ENCODE measurements at places on chromosomes 3 and 15. TPM values are rescaled to one million over a fixed set of nuclear protein-coding genes. Genes with fewer than 3 reads are reported as not detected.

MYNN gene
- total RNA-seq = 17.1 TPM

CCR3 gene
- total RNA-seq = not detected

RASGRF1 gene
- 0.05 TPM for total RNA-seq

ANKDD1A gene
- 4.1 TPM for total RNA-seq

BSN gene
- 0.67 TPM for total RNA-seq

TMEM266 gene
- 2.0 TPM for total RNA-seq

ACTRT3 gene
- total RNA-seq = 3.1 TPM

FETUB gene
- not detected for total RNA-seq

XRN1 gene
- total RNA-seq = 56.9 TPM

FGF12 gene
- 0.97 TPM for total RNA-seq

TRPM7 gene
- 50.4 TPM for total RNA-seq

CPB1 gene
- total RNA-seq = 11.5 TPM

CAPN3 gene
- total RNA-seq = 12.2 TPM

HYKK gene
- total RNA-seq = 5.6 TPM

VIPR1 gene
- 2.1 TPM for total RNA-seq

SLC28A1 gene
- 0.20 TPM for total RNA-seq

PGBD4 gene
- 1.5 TPM for total RNA-seq

ARPP21 gene
- 0.67 TPM for total RNA-seq

DNA sequence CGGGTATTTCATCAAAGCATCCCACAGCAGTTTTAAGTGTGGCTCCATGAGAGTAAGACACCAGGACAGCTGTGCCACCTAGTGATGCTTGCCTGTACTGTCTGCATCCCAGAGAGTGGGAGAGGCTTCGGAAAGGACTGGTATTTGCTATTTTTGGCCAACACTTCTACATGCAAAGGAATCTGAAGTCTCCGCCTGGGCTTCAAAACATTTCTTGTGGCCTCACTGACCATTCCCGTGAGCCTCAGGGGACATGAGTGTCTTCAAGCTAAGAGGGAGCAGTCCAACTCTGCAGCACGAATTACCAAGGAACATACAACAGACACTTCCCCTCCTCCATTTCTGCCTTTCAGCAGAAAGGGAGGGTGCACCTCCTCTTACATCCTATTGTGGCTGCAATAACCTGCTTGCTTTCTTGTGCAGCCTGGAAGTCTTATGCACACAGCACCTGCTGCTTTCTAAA is 177.5 kb downstream of the RORA start:
- no peak for DNase-seq

DNA sequence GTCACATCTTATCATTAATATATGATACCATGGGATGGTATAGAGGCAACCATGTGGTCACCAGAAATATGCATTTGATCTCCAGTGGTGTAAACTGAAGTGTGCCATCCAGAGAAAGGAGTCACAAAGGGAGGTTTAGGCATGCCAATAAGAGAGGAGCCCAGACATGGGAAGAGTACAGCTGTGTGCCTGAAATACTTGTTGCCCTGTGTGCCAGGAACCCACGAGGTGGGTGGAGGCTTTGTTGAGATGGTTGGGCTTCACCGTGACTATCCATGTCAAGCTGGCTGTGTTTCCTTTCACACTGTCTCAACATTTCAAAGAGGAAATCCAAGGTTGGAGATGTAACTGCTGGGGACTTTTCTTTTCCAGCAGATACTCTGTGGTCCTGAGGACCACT is 43.5 kb downstream of the CACNA2D3 start:
- DNase-seq = no peak

- DNase-seq = no peak
Measured at GRCh38 chr3:39754549-39754948, 54.9 kb upstream of the MYRIP start.

- DNase-seq = no peak
Measured at GRCh38 chr3:110454066-110454465, 617.5 kb upstream of the NECTIN3 start.

GRCh38 chr15:66287461-66288057 is 5.8 kb upstream of the DIS3L start:
- DNase-seq = no peak

DNA sequence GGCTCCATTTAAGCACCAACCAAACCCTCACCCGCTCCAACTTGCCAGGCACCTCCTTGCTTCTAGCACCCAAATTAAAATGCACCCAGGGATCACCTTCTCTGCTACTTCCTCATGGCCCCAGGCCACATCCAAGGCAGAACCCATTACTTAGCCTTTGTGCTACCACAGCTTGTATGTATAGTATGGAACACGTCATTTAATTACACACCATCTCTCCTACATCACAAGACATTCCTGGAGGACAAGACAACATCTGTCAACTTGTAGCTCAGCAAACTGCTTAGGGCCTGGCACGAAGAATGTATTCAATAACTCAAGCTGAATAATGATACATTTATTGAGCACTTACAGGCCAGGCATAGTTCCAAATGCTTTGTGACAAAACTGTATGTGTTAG is 23.3 kb downstream of the ZDHHC3 start:
- DNase-seq = no peak

- no peak for DNase-seq
Measured at GRCh38 chr3:176855901-176856486, 341.3 kb downstream of the TBL1XR1 start.

- no peak for DNase-seq
Measured at GRCh38 chr3:14277557-14277956, 98.9 kb downstream of the LSM3 start.

- no peak for DNase-seq
Measured at GRCh38 chr3:187013159-187013716, 82.9 kb downstream of the ST6GAL1 start.

- no peak for DNase-seq
Measured at GRCh38 chr15:66404532-66404931, 17.8 kb downstream of the MAP2K1 start.

DNA sequence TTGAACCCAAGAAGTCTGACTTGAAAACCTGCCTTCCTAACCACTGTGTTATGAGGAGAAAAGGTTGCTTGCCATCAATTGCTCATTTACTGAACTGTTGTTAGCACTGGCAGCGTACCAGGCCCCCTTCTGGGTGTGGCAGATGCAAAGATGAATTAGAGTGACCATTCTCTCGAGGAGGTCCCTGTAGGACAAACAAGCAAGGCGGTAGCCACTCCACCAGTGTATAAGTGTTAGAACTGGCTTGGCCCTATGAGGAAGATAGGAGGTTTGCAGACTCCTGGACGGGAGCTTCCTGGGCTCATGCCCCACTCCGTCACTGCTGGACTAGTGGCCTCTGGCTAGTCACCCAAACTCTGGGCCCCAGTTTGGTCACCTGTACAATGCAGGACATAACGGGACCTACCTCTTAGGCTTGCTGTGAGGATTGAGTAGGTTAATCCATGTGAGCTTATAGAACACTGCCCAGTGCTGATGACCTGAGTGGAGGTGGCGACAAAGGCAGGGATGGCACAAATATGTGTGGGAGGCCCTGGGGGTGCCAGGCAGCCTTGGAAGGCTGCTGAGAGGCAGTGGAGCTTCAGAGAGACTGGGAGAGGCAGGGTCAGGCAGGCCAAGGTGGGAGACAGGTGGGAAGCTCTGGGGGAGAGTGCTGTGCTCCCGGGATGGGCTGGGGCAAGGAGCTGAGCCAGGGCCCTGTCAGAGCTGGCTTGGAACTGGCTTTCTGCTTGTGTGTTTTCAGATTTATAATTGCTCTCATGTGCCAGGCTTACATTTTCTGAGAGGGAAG is 145.9 kb downstream of the DNAJB8 start:
- no peak for DNase-seq

- DNase-seq = no peak
Measured at GRCh38 chr3:120708408-120708807, 26.4 kb upstream of the HGD start.

DNA sequence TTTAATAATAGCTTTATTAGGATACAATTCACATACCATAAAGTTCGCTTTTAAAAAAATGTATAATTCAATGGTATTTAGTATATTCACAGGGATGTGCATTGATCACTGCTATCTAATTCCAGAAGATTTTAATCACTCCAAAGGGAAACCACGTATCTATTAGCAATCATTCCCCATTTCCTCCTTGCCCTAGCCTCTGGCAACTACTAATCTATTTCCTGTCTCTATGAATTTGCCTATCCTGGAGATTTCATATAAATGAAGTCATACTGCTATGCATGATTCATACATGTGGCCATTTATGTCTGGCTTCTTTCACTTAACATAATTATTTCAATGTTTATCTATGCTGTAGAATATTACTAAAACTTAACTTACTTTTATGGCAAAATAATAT is 32.0 kb upstream of the CASR start:
- no peak for DNase-seq

GRCh38 chr3:132008837-132009236 is 26.0 kb downstream of the CPNE4 start:
- no peak for DNase-seq

GRCh38 chr15:71397377-71397776 is 282.1 kb downstream of the THSD4 start:
- no peak for DNase-seq

GRCh38 chr3:138861798-138862197 is 27.1 kb upstream of the PIK3CB start:
- DNase-seq = no peak

GRCh38 chr3:4711680-4711992 is 218.5 kb downstream of the ITPR1 start:
- no peak for DNase-seq

- DNase-seq = no peak
Measured at GRCh38 chr3:107112356-107112755, 264.9 kb upstream of the CCDC54 start.

DNA sequence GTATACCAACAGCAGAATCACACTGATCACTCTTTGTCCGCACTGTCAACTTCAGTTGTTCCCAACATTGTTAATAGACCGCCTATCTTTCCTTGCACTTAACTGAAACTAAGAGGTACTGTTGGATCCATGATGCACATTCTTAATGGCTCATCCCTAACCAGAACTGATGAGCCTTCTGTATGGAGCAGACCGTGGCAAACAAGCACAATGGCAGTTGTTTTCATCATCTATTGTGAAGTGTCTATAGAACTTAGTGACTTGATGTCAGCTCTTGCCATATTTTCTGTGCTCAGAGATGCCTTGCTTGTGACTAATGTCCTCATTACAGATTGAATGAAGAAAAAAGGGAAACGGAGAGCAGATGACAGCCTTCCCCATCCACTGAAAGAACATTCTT is 347.4 kb downstream of the NLGN1 start:
- DNase-seq = no peak

GRCh38 chr3:52291508-52292181 is 4.0 kb downstream of the GLYCTK start:
- no peak for DNase-seq

GRCh38 chr3:125079675-125080045 is 23.9 kb upstream of the HEG1 start:
- DNase-seq = no peak

DNA sequence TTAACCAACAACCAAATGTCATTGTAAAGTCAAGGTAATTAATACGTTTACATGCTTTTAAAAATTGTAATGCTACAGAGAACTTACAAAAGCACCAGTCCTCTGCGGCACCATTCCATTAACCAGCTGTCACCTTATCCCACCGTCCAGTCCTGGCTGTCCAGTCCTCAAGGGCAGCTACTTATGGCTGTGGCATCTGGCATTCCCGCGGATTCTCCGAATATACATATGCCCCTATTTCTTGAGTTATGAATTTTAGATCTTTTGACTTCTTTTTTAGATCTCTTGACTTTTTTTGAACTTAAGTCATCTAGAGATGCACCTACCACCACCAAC is 382 bp upstream of the POMGNT2 start:
- DNase-seq = no peak

GRCh38 chr3:183217548-183218332 is 35.3 kb upstream of the B3GNT5 start:
- DNase-seq = no peak

GRCh38 chr3:2099028-2099671 is 484 bp downstream of the CNTN4 start:
- no peak for DNase-seq

DNA sequence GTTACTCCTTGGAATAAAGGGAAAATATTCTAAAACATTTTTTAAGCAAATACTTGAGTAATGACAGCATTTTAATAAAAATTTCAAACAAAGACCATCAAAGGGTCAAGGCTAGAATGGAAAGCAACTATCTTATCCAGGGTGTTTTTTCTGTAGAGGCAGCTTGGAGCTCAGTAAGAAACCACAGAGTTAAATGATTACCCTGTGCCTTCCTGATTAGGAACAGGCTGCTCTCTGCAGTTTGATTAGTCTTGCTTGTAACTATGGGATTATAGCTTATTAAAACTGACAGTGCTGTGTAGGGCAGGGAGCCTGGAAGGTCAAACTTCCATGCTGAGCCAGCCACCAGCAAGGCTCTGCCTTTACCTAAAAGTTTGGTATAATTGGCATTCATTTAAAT is 33.1 kb downstream of the QTRT2 start:
- no peak for DNase-seq

DNA sequence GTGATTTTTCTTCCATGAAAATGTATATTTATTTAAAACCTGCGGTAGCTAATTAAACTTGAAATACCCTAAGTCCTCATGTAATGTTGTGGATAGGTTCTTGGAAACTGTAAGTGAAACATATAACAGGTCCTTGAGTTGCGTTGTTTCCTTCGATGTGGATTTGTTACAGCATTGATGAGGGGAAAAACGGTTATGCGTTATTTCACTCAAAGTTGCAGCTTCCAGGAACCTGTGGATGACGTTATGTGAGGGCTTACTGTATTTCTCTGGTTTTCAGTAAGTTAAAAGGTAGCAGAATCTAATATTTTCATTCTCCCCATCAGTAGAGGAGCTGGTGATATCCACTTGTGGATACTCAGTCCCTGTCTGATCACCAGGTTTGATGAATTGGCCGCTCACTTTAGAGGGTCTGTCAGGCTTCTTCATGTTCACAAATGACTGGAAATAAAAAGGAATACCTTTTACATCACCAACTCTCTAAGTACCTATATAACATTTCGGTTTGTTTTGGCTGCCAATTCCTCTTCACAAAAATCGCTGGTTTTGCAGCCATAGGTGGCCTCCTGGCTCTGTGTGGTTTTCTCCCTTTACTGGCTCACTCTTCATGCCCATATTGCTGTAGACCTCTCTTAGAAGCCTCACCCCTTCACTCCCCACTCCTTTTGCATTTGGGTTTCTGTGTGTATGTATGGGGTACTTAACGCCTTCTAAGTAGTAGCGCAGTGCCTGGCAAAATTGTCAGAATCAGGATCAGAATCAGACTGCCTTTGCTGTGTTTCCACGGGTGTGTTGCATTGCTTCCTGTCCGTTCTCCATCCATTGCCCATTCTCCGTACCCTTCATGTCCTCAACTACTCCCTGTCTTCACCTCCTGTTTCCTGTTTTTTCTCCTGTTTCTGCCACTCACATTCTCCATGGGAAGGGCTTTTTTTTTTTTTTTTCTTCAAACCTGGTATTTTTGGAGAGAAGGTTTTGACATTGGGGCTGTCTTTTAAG is 112.6 kb downstream of the FNDC3B start:
- no peak for DNase-seq

- no peak for DNase-seq
Measured at GRCh38 chr3:72580900-72581299, 267.3 kb downstream of the SHQ1 start.

DNA sequence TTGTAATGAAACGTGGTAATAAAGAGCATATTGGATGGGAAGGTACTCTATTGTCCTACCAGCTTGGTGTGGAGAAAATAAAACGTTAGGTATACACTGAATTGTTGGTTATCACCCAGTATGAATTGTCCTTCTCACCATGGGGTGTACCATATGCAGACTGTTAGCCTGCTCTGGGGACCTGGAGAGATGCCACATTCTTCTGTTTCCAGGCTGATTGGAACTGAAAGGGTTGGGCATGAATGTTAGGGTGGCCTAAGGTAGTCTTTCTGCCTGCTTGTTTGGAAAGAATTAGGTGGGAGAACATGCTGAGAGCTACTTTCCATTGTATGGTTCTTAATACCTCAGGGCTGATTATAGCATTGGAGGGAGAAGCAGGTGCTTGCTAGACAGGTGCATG is 340.6 kb downstream of the PTPRG start:
- DNase-seq = no peak

All from mesothelial cell of epicardium (in vitro differentiated cells).